ENCODE measurements at places on chromosomes 2 and 18.

- DNase-seq, result no peak
These were observed 154.6 kb upstream of the CDH2 start for GRCh38 chr18:28331551-28331950.

GRCh38 chr18:68482815-68483214 is 232.1 kb downstream of the TMX3 start:
- DNase-seq, result no peak

DNA sequence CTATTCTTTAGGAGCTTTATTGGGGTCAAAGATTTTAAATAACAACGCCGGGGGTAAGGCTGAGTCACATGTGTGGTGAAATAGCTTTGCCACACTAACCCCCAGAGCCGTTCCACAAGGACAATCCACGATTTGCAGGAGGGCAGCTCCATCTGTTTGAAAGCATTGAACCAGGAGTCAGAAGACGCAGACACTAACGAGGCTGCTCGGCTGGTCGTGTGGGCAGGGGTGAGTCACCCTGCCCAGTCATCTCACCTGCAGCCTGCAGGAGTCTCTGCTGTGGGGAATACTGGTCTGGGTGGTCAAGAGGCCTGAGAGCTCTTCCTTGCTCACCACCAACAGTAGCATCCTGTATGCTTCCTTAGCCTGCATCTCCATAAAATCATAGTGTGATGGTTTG is 149.2 kb upstream of the NCK2 start:
- DNase-seq, result no peak

DNA sequence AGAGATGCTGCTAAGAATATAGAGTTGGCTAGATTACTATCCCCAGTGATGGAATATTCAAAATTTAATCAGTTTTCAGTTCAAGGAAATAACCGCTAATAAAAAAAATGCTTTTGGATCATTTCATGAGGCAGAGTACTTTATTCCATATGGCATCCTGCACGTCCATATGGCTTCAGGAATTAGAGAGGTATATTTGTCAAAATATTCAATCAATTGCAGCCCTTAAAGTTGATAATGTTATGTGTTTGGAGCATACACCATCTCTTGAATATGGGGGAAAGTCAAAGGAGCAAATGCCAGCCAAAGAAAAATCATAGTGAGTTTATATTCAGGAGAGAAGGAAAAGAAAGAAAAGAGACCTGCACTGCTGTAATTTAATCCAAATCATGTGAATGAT is 266.4 kb downstream of the TMEM182 start:
- no peak for DNase-seq

- no peak for DNase-seq
These were observed 213.9 kb downstream of the NDUFA10 start for GRCh38 chr2:239811111-239811781.

GRCh38 chr2:129827311-129828090 is 152.0 kb upstream of the RAB6C start:
- no peak for DNase-seq

DNA sequence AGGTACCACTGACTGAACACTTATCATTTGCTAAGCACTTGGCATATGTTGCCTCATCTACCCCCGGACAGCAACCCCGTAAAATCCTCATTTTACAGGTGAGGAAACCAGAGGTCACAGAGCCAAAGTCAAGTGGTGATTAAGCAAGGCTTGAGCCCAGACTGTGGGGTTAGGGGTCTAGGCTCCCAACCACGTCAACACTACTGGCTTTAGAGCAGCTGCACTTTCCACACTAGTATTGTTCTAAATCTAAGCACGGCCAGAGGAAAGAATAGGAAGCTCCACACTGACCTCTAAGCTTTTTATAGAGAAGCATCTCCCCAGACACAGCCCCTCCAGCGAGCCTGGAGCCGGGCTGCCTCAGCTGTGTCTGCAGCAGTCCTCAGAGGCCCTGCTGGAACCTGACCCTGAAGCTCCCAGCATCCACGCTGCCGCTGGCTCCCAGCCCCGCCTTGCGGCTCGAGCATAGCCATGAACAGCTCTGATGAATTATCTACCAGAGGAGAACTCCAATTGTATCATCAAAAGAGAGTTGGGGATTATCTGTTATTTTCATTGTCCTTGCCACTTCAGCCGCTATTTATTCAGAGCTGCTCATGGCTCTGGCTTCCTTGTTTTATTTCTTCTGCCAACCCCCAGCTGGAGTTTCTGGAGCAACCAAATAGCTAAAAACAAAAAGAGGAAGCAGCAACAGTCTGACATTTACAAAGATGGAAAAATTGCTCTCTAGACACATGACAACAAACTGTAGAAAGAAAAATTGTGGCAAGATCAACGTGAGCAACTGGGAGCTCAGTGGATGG is 62.2 kb upstream of the RTN4 start:
- DNase-seq, result no peak

- no peak for DNase-seq
These were observed 419.5 kb upstream of the CHST9 start for GRCh38 chr18:27604583-27604982.

- no peak for DNase-seq
These were observed 47.1 kb downstream of the MREG start for GRCh38 chr2:215966274-215966673.

DNA sequence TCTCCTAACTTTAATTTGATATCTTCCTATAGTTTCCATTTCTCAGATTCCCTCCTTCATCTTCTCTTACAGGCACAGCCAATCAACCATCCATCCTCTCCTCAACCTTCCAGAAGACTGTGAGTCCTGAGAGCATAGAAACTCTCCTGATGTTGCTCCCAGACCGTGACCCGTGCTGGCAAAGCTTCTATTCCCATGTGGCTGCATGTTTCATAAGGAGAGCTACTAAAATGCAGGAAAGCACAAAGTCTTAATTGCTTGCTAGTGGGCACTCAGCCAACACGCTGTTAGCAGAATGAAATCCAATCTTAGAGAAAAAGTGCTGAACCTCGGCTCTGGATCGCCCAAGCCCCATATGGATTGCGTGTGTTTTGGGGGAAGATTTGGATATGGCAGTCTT is 1244.7 kb upstream of the ZEB2 start:
- DNase-seq, result no peak

DNA sequence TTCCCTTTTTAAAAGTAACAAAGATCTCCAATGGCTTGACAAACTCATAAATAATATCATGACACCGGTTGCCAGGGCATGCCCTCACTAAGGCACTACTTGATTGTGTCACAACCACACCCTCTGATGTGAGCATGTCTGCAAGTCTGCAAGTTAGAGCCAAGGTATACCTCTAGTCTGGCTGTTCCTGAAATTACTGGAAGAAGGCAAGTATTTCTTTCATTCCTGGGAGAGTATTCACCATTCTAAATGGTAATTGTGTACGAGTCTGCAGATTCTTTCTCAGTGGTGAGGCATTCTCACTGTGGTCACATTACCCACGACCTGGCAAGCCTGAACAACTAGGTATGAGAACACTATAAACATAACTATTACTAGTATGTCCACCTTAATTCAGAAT is 25.7 kb upstream of the RNU4ATAC start:
- DNase-seq, result no peak

DNA sequence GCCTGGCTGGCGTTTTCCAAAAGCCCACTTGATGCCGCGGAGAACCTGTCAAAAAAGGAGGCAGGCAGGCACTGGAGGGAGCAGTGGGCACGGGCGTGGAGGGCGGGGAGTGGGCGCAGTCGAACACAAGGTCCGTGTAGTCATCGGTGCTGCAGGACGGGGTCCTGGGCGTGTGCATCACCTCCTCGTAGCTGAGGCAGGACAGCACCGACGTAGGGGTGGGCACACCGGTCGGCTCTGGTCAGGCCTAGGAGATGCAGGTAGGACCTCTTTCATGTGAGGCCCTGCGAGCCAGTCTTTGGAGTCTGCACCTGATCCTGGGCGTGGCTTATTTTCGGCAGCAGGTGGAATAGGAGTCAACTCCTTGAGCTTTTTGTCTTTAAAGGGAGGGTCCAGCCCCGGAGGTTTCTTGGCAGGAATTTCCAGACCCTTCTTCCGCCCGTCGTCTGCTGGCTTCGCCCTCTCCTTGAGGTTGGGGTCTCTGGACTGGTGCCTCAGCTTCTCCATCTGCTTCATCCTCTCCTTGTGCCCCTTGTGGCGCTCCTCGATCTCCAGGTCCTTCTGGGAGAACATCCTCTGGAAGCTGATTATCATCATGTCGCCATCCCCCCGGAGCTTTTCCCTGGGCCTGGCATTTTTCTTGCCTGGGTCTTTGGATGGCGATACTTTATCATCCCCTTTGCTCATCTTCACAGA is 892.5 kb upstream of the LRRTM1 start:
- DNase-seq, result no peak

- no peak for DNase-seq
These were observed 62.7 kb upstream of the KIF5C start for GRCh38 chr2:148812306-148812705.

All from GM18507 (cell line).